Spleen (tissue), 13 donors: ENCODE measurements at places on chromosomes 5 and 9. TPM values are rescaled to one million over a fixed set of nuclear protein-coding genes. Genes with fewer than 3 reads are reported as not detected.

Gene STKLD1
- polyA plus RNA-seq: 1.5 TPM

Gene PITX1
- polyA plus RNA-seq: 0.38 TPM

Gene RANBP3L
- 0.02 TPM for polyA plus RNA-seq

- no peak for DNase-seq
These were observed 16.9 kb upstream of the FER start for GRCh38 chr5:108730617-108731340.

DNA sequence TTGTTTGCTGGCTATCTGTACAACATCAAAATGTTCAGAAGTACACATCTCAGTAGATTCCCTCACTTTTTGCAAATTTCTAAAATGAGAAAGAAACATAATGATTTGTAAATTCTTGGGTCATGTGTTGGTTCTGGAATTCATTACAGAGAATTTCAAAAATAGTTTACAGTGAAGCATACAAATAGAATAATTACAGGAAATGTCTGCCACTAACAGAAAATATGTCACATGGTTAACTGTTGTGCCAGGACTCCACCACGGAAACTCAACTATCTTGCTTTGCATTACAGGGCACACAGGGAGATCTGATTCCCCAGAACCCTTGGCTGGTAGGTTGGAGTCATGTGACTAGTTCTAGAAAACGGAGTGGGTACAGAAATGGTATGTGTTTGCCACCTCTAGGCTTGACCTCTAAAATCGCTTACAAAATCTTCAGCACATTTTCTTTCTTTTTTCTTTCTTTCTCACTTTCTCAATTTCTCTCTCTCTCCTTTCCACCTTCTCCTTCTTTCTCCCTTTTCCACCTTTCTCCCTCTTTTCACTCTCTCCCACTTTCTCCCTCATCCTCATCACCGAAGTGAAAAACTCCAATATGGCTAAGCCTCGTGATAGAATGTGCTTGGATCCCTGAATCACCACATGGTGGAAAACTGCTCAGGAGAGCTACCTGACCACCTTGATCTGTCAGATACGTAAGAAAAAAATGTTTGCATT is 32.4 kb downstream of the RASEF start:
- no peak for DNase-seq

DNA sequence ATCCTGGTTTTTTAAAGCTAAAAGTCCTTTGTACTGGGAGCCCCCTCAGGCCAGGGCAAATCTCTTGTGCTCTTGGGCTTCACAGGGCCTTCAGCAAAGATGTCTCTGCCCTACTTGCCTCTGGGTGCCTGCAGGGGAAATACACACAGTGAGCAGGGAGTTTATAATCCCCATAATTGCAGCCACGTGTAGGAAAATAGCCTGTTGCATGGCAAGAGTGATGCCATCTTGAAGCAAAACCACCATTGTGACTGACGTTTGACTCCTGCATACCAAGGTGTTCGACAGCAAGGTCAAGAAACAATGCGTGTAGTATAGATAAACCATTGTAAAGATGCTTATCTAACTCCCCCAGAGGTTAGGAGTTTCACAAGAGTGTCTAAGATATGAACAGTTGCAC is 11.4 kb upstream of the IL3 start:
- DNase-seq: no peak

GRCh38 chr9:131676431-131676972 is 63.4 kb downstream of the RAPGEF1 start:
- DNase-seq: no peak

DNA sequence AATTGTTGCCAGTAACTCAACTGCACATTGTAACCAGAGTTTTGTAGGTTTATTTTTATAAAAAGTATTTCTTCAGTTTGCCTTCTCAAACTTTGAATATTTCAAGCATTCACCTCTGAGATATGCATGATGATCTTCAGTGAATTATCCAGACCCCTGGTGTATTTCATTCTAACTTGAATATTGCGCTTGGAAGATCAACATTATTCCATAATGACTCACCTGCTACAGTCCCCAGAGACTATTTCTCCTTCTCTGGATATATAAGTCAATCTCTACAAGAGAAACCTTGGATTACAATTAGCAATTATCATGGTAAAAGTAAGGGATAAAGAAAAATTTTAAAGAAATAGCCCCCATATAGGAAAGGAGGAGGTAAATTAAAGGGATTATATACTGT is 1041.0 kb downstream of the TLE1 start:
- no peak for DNase-seq

GRCh38 chr5:136038635-136039034 is 9.8 kb downstream of the TGFBI start:
- peak; percentile 4 for DNase-seq

Gene ACOT12
- not detected for polyA plus RNA-seq

GRCh38 chr5:132363431-132364112 is 5.9 kb upstream of the SLC22A5 start:
- no peak for DNase-seq

DNA sequence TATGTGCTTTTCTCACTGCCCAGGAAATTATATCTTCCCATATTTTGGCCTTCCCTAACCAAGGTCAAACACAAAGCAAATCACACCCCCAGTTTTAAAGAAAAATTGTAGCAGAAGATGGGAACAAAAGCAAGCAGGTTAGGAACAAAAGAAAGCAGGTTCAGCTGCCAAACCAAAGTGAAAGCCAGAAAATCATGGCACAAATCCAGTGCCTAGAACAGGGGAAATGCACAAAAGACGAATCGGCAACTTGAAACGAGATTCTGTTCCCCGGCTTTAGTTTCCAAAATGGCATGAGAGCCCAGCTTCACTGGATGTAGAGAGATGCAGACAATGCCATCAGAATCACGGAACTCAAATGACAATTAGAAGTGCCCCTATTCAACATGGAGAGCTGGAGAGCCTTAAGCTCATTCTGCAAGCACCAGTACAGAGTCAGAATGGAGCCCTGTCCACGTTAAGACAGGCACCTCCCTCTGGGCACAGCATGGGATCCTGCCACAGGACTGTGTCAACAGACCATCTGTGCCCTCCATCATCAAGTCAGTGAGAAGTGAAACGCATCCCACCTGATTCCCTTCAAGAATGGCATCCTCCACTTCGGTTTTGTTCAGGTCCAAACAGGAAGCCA is 13.8 kb downstream of the DNAH5 start:
- DNase-seq: no peak

DNA sequence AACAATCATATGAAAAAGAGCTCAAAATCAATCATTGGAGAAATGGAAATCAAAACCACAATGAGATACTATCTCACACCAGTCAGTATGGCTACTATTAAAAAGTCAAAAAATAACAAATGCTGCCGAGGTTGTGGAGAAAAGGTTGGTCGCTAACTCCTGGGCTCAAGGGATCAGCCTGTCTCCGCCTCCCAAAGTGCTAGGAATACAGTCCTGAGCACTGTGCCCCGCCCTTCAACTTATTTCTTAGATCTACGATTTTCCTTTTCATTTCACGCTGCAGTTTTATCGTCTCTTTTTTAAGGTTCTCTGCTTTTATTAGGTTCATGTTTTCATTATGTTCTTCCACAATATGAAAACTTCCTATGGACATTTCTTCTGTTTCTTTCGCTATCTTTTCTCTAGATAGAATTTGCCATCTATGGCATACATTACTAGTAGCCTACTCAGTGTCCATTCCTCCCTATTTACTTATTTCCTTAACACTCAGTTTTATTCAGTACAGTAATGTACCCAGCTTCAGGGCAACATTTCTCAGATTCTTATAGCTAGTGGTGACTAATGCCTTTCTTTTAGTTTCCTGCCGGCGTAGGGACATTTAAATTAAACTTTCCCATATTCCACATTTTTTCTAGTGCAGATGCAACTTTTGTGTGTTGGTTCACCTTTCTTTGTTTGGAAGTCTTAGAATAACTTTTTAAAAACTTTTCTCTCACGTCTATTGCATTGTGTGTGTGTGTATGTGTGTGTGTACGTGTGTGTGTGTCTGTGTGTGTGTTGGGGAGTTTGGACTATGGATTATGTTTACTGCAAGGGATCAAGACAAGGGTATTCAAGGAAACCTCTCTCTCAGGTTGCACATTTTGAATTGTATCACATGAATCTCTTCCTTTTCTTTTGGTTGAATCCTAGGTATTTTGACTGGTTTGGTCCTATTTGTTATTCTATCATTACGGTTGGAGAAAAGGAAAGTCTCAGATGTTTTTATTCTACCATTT is 21.6 kb upstream of the FBN2 start:
- no peak for DNase-seq

GRCh38 chr9:33186457-33187168 is 19.5 kb upstream of the B4GALT1 start:
- no peak for DNase-seq

GRCh38 chr5:177444106-177445051 is 2.2 kb upstream of the PRR7 start:
- DNase-seq: peak; percentile 78

- no peak for DNase-seq
These were observed 113.3 kb downstream of the PTTG1 start for GRCh38 chr5:160534914-160535313.

GRCh38 chr5:148201151-148201550 is 1.7 kb upstream of the SPINK6 start:
- DNase-seq: no peak

Gene HAUS6
- polyA plus RNA-seq: 4.7 TPM

- no peak for DNase-seq
These were observed 372.8 kb upstream of the KLF4 start for GRCh38 chr9:107862323-107862722.

Gene AGXT2
- polyA plus RNA-seq: not detected

Gene GAPVD1
- 4.9 TPM for polyA plus RNA-seq

- DNase-seq: no peak
These were observed 124.9 kb upstream of the ZNF462 start for GRCh38 chr9:106738109-106738508.

Gene DNM1
- 1.2 TPM for polyA plus RNA-seq

DNA sequence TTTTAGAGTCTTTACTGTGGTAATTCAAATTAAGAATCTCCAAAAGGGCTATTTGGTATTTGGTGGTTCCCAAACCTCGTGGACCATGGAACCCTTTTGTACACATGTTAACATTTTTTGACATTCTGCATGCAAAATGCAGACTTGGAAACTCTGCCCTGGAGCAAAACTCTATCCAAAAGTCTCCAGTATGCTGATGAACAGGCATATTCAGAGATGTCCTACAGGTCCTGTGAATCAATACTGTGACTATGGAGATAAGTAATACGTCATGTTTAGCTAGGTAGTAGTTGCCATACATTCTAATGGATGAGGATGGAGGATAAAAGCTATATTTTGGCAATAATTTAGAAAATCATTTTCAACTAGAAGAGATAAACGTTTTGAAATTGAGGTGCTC is 218.1 kb downstream of the SMARCA2 start:
- DNase-seq: no peak

GRCh38 chr5:108345541-108346171 is 36.2 kb downstream of the FBXL17 start:
- DNase-seq: no peak

GRCh38 chr5:87300176-87300575 is 32.5 kb downstream of the RASA1 start:
- DNase-seq: no peak

DNA sequence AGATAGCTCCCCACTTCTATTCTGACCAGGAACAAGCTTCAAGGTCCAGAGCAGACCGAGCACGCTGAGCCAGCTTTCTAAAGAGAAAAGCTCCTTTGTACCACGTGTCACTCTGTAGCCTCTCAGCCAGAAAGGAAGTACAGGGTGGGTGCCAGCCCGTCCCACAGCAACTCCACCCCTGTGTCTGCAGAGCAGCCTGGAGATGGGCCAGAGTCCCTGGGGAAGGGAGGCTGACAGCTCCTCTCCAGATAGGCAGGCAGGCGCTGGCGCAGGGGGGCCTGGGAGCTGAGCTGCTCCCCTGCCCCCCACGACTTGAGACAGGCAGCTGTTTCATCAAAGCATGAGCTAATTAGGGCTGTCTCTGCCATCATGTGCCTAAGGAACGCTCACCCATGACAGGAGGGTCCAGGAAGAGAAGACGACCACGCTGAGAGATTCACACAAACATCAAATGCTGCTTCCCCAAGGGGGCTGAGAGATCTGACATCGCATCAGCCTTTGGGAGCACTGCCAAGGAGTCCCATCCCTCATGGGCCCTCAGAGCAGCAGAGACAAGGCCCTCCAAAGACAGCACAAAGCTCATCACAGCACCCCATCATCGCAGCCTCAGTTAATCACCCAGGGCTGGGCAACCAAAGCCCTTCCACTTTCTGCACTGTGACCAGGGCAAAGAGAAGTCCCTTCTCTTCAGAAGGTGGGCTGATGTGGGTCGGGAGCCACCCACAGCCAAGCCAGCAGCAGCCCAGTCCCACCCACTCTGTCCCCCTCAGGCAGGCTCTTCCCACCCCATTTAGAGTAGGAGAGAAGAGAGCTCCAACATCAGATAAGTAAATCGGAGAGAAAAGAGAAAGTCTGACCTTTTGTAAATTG is 78.5 kb upstream of the LRRTM2 start:
- peak; percentile 90 for DNase-seq

Gene SPAG8
- 1.7 TPM for polyA plus RNA-seq

Gene MCIDAS
- not detected for polyA plus RNA-seq

- no peak for DNase-seq
These were observed 80.7 kb downstream of the GLDC start for GRCh38 chr9:6564868-6565267.

Gene SPAAR
- 1.9 TPM for polyA plus RNA-seq
